ENCODE measurements at places on chromosomes 11 and 22. TPM values are rescaled to one million over a fixed set of nuclear protein-coding genes. Genes with fewer than 3 reads are reported as not detected.

The APOBEC3A gene
- 2.5 TPM for polyA plus RNA-seq

The CLDN5 gene
- 8.5 TPM for polyA plus RNA-seq

The WT1 gene
- not detected for polyA plus RNA-seq

The OR52N4 gene
- 0.04 TPM for polyA plus RNA-seq

The NEFH gene
- 0.42 TPM for polyA plus RNA-seq

The ZDHHC8 gene
- 21.3 TPM for polyA plus RNA-seq

The NXPE4 gene
- polyA plus RNA-seq: not detected

The APOL1 gene
- polyA plus RNA-seq: 10.5 TPM

The SGSM1 gene
- polyA plus RNA-seq: 0.14 TPM

The C11orf91 gene
- 0.51 TPM for polyA plus RNA-seq

The GLB1L2 gene
- polyA plus RNA-seq: 2.4 TPM

The SLC5A12 gene
- polyA plus RNA-seq: 0.02 TPM

The DEUP1 gene
- not detected for polyA plus RNA-seq
